ENCODE measurements at places on chromosomes 7 and 10.

DNA sequence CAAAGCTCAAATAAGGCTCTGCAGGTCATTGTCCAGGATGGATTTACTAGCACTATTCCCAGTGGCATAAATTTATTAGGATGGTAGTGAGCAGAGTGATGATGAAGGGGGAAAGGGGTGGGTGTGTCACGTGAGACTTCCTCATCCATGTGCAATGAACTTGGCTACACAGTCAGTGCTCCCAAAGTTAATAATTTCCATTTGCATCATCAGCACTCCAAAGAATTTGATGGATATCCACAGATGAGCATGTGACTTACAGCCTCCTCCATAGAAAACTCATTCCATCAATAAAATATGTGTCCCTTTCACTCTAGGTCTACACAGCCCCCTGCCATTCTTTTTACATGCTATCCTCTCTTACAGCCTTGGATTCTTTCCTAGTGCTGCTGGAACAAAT lies 142.6 kb upstream of the PLPP4 start:
- DNase-seq = no peak

GRCh38 chr7:2084331-2084730 lies 148.4 kb downstream of the MAD1L1 start:
- DNase-seq = no peak

- peak; percentile 79 for DNase-seq
Measured at GRCh38 chr7:134905375-134905774, 80.9 kb upstream of the AGBL3 start.

GRCh38 chr10:11162828-11163599 lies 145.3 kb downstream of the CELF2 start:
- DNase-seq = no peak

DNA sequence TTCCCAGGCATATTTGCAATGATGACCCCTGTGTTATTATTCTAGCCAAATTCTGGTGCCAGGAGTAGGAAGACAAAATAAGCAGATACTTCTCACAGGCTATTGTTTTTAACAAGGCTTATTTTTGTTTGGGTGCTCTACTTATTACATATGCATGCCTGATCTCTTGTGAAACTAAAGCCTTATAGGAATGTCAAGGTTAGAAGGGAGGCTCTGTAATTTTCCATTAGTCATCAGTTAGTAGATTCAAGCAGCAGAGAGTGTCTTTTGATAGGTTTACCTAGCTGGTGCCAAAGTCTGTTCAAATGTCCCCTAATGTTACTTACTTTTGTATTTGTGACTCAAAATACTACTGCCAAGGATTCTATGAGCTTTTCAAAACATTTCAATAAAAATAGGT lies 11.7 kb upstream of the TMEM106B start:
- DNase-seq = no peak

DNA sequence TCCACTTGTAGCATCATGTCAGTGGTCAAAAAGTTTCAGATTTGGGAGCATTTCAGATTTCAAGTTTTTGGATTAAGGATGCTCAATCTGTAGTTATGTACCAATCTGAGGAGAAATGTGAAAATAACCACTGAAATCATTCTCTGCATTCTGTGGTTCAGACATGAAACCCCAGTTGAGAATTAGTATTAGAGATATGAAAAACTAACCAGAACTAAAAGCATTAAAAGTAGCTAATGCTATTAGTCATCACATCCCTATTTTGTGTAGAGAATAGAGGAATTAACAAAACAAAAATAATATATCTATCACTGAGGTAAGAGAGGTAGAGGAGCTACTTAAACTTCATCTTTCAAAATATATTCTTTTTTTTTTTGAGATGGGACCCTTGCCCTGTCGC lies 28.0 kb downstream of the MICU1 start:
- peak; percentile 47 for DNase-seq

DNA sequence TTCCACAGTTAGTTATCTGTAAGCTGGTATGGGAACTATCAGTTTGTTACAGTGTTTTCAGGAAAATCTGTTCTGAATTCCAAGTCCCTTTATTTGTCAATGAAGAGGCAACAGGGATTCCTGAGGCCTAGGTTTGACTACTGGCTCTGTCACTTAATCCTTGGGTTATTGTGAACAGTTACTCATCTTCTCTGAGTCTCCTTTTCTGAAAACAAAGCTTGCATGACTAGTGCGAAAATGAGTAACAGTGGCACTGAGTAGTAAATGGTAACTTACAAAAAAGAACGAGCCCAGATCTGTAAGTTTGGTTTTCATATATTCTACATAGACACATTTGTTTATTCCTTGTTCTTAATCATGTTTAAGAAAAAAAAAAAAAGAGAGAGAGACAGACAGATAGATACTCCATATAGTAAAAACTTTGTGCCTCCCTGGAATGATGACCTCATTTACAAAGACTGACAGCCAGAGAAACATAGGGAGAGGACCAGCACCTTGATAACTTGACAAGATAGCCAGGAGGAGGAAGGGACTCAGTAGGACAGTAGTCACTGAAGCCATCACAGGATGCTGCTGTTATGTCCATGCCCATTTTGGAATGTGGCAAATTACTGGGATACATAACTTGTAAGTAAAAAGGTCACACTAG lies 1.9 kb downstream of the MRPS33 start:
- DNase-seq = no peak

DNA sequence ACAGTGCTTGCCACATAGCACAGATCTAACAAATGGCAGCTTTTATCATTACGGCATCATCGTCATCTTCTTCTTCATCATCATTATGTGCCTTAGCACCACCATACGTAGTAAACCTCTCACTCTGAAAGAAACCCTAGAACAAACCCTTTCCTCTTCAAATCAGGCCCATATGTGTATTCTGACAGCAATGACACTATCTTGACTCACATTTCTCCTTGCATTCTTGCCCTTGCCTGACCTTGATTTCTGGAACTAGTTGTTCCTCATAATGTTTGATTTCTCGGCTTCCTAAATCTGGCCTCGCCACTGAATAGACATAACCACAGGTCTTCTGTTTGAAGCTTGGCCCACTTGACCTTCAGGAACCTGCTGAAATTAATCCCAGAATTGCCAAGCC lies 115.3 kb downstream of the DGKI start:
- DNase-seq = peak; percentile 37

DNA sequence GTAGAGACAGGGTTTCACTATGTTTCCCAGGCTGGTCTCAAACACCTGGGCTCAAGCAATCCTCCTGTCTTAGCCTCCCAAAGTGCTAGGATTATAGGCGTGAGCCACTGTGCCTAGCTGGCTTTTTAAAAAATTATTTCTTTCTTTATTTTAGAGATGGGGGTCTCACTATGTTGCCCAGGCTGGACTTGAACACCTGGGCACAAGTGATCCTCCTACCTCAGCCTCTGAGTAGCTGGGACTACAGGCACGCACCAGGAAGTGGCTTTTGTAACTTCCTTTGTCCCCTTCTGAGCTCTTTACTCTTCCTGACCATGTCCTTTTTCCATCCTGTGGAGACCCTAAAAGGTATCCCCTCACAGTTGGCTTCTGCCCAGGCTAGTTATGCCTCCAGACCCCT lies 2.1 kb upstream of the MYOZ1 start:
- DNase-seq = no peak

DNA sequence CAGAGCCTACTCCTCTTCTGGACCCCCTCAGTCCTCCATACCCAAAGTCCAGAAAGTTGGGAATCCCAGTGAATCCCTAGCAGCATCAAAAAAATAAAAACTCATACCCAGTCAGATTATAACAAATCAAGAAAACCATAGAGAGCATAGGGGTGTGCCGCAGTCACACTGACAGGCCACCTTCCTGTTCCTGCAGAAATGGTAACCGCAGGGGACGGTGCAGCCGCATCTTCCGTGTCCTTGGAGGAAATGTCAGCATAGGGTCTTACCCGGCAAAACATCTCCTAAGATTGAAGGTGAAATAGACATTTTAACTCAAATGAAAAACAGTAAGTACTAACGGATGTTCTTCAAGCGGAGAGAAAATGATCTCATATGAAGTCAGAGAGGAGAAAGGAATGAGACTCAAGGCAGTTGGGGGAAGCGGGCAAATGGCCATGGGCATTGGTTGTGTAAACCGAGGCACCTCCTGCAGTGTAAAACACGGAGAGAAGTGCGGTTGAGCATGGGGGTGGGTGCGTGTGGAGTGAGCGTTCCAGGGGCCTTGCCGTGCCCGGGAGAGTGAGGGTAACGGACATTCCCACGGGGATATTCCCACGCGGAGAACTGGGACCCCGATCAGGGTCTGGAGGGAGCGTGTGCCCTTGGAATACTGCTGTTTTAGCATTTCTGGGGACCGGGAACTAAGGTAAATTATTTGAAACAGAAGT lies 110.8 kb downstream of the NKX6-2 start:
- no peak for DNase-seq

- DNase-seq = no peak
Measured at GRCh38 chr10:47401874-47402640, 18.0 kb upstream of the ZNF488 start.

DNA sequence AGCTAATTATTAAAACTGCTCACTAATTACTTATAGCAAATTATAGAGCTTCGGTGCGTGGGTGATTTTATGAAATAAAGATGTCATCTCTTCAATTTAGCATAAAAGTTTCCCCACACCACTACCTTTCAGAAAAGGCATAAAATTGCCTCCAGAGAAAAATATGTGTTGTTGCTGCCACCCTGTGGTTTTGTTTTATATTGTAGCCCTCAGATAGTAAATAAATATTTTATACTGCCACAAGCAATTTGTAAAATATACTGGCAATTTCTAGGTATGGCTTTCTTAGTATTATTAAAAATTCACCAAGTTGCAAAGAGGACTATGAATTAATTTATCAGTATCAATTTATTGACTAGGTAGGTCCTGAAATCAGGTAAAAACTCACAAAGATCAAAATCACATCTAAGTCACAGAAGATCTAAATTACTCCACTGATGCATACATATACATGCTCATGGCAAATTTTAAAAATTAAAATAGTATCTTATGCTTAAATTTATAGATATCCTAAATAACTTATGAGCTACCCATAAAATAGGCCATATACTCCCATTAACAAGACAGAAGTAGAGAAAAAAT lies 26.5 kb downstream of the ASNS start:
- peak; percentile 24 for DNase-seq

GRCh38 chr7:154474903-154475520 lies 422.8 kb downstream of the DPP6 start:
- DNase-seq = no peak

GRCh38 chr7:158312789-158313188 lies 274.8 kb downstream of the PTPRN2 start:
- no peak for DNase-seq

GRCh38 chr7:80859272-80859970 lies 59.4 kb downstream of the SEMA3C start:
- DNase-seq = peak; percentile 67

DNA sequence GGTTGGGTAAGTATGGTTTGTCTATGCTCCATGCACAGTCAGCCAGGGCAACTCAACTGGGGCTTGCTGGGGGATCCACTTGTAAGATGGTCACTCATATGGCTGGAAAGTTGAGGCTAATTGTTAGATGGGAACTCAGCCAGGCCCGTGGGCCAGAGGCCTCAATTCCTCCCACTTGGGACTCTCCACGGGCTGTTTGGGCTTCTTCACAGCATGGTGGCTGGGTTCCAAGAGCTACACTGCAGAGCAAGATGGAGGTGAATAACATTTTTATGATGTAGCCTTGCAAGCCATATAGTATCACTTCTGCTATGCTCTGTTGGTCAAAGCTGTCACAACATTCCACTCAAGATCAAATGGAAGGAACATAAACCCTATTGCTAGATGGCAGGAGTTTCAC lies 39.2 kb downstream of the ELMO1 start:
- DNase-seq = no peak

DNA sequence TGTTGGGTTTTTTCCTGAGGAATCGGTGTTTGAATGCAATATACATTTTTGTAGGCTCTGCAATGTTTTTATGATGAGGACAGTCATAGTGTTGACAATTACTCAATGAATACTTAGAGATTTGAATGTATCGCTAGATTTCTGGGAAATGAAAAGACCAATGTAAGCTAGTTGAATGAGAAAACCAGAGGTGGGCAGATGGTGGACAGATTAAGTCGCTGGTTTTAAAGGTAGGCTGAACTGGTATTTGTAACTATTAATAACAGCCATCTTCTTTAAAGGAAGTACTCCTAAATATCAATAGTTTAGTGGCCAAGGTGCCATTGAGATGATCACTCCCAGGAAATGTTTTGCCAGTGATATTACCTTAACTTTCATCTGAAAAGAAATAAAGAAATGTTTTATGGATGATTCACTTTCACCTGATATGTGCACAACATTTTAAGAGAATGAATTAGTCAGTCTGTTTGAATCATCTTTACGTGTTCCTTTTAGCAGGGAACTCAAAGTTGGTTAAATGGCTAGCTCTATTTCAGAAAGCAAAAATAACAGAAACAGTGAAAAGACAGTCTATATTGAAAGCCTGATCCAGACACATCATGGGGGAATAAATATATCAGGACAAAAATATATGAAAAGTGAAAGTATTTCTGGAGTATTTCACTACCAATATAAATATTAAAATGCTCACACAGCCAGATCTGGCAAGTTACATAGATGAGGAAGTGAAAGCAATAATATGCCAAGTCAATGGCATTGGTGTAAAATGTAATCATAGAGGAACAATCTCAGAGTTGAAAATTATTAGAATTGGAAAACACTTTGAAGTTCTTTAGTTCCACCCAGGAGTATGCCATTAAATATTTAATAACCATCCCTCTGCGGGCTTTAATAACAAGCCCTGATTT lies 20.7 kb downstream of the MET start:
- DNase-seq = peak; percentile 18
